ENCODE measurements at places on chromosomes 1 and 21.
A peak's percentile ranks its signal among the peaks of the same experiment; 100 is the strongest.

DNA sequence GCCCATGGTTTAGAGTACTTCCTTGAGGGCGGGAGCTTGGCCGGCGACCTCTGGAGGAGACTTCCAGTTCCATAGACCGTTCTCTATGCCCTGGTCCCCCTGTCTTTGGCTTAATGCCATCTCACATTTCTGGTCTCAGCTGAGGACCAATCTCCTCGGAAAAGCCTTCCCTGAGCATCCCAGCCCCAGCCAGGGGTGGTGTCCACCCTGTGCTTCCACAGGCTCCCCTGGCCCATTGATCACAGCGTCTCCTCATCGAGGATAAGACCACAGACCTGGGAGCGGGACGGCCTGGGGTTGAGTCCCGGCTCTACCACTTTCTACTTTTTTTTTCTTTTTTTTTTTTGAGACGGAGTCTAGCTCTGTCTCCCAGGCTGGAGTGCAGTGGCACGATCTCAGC is 14.5 kb downstream of the WNT4 start:
- no peak for DNase-seq

DNA sequence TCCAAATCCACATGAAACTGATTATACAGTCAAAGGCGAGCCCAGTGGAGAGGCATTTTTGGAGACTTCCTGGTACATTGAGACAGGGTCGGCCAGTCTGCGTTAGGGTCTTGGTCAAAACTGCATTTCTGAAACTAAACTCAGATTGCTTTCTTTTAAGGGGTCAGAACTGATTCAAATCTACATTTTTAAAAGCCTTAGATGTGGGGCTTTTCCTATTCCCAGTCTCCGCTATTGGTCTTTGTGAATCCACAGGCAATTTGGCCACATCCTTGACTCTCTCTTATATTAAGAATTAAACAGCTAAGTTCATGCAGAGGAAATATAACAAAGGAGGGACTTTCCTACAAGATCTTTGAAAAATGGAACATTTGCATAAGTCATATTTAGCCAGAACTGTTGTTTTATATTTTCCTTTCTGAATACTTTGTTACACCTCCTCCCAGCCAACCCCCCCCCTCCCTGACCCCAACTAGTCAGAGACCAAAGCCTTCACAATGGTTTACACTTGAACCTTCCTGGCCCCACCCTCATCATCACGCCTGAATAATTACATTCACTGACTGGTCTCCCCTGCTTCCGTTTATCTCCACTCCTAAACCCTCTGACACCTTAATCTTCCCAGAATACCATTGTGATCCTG is 30.9 kb downstream of the SELL start:
- DNase-seq, result no peak

GRCh38 chr1:111605576-111605975 is 14.0 kb upstream of the RAP1A start:
- DNase-seq, result no peak

DNA sequence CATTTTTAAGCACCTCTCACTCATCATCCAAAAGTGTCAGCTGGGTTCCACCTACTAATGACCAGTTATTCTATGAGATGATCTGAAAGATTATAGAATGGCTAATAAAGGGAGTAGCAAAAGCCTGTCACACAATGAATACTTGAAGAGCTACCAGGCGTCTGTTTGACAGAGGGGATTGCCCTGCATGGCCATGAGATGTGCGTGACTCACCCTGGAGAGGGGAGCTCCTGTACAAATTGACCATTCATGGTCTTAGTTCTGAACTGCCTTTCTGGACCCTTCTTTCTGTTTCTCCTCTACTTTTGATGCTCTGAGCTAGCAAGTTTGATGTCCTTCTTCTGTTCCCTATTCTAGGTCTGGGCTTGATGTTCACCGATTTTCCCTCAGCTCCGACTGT is 85.2 kb upstream of the ABCD3 start:
- peak; percentile 70 for DNase-seq

- peak; percentile 14 for DNase-seq
Observed at GRCh38 chr1:27940297-27940696, 5.5 kb downstream of the SMPDL3B start.

GRCh38 chr1:241944300-241944699 is 13.3 kb upstream of the BECN2 start:
- no peak for DNase-seq

Data from mesenchymal stem cell (in vitro differentiated cells and primary cell).